ENCODE measurements at places on chromosomes 7 and 10.

DNA sequence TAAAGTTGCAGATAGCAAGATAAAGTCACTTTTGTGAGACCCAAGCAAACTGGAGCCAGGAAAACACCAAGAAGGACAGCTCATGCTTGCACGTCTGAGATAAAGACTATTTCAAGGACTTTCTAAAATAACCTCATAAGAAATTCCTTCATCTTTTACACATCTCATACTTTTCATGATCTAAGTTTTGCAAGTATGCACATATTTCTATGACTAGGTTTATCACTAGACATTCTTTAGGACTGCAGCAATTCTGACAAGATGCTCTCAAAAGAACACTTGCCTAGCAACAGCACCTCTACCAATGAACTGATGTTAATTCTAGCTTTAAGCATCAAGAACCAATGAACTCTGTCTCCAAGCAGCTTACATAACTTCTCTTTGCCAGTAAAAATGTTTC lies 457.6 kb downstream of the SEMA3D start:
- DNase-seq: no peak

- DNase-seq: no peak
Observed at GRCh38 chr7:106050746-106051117, 61.4 kb downstream of the SYPL1 start.

GRCh38 chr10:73095481-73096021 lies 1.1 kb downstream of the P4HA1 start:
- DNase-seq: peak; percentile 43

- DNase-seq: no peak
Observed at GRCh38 chr10:124545351-124546054, 83.9 kb downstream of the LHPP start.

DNA sequence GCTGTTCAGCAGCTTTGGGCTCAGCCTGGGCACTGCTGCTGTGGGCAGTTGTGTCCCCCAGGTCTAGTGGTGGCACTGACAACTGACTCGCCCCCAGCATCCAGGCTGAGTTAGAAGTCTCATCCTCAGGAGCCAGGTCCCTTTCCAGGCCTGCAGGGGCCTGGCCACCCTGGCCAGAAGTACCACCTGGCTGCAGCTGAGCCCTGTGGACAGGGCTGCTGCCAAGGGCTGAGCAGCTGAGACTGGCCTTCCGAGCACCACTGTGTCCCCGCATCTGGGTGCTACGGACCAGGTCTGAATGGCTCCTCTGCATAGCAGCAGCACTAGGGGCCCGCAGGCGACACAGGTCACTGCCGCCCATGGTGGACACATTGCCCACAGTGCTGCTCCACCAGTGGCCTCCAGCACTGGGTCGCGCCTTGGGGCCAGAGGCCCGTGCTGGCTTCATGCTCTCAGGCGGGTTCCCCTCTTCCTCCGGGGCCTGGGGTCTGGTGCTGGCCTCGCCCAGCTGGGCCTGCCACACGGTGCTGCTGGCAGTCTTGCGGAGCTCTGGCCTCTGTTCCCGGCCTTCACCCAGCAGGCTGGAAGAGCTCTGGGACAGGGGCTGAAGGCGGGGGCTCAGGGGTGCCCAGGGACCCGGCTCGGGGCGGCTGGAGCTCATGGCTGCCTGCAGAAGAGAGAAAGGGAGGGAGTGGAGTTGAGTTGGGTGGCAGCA lies 6.2 kb downstream of the GPRIN2 start:
- DNase-seq: no peak

DNA sequence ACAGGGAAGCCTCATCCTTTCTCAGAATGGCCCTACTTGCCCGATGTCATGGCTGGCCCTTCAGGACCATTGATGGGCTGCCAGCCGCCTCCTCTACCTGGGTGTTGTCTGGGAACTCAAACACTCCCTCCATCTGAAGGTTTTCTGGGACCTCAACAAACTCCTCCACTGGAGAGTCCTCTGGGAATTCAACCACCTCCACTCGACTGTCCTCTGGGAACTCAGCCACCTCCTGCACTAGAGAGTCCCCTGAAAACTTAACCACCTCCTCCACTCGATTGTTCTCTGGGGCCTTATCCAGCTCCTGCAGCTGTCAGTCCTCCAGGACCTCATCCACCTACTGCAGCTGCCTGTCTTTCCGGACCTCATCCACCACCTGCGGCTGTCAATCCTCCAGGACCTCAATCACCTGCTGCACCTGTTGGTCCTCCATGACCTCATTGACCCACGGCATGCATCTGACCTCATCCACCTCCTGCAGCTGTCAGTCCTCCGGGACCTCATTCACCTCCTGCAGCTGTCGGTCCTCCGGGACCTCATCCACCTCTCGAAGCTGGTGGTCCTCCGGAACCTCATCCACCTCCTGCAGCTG lies 37.1 kb downstream of the MAT1A start:
- DNase-seq: no peak

DNA sequence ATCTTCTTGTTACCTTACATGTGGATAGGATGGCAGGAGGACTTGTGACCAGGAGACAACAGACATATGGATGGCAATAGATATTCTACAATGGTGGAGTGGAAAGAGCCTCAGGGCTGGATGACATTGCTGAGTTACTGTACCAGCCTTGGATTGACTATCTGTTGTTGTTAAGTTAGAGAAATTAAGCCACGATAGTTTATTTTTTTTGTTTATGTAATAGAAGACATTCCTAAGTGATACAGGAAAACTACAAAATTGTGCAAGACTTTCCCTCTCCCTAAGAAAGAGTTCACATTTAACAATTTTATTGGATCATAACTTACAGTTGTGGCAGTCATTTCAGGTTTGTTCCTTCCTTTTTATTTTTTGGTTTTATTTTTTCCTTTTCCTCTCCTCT lies 230.7 kb upstream of the CACNA2D1 start:
- no peak for DNase-seq

- DNase-seq: no peak
Observed at GRCh38 chr7:85471740-85472139, 284.9 kb upstream of the SEMA3D start.

GRCh38 chr10:43874984-43875383 lies 226.3 kb upstream of the ZNF32 start:
- DNase-seq: no peak

DNA sequence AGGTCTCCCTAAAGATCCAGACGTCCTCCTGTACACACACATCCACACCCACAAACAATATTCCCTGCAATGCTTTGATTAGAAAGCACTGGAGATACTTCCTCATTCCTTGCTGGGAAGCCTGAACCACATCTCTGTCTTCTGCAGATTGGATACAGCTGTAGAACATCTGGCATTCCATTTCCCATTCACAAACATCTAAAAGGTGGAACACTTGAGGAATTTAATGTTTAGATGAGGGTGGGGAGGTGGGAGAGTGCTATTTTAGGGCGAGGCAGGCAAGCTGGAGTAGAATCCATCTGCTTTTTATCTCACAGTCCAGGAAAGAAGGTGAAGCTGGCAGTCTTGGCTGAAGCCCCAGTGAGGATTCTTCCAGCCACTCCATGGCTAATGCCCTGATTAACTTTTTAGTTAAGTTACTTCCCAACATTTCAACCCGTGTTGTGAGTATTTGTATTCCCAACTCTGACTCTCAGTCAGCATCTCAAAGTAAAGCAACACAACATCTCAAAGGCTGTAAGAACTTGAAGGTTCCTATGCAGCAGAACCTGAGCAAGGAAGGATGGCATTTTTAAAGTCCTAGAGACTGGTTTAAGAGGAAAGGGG lies 46.1 kb downstream of the CYTH3 start:
- DNase-seq: no peak
